Stimulated activated CD4-positive, alpha-beta T cell treated with anti-CD3 and anti-CD28 coated beads, TNF-alpha, amount 100 ng/mL, for 24 hours (primary cell): ENCODE measurements at places on chromosomes 2 and 18.

DNA sequence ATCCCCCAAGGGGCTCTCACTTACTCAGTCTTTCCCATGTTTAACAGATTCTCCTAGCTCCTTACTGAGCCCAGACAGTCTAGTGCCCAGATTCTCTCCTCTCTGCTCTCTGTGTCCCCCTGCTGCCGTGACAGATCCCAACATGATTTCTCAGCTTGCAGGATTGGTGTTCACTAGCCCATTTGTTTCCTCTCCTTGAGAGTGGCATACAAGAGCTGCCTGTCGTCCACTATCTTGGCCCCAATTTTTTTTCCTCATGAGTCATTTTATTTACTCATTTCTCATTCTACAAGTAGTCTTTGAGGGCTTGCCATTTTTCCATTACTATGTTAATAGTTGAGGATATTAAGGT is 199.9 kb upstream of the FN1 start:
- no peak for DNase-seq

- DNase-seq, result no peak
Observed at GRCh38 chr2:128448331-128449225, 129.9 kb upstream of the HS6ST1 start.

DNA sequence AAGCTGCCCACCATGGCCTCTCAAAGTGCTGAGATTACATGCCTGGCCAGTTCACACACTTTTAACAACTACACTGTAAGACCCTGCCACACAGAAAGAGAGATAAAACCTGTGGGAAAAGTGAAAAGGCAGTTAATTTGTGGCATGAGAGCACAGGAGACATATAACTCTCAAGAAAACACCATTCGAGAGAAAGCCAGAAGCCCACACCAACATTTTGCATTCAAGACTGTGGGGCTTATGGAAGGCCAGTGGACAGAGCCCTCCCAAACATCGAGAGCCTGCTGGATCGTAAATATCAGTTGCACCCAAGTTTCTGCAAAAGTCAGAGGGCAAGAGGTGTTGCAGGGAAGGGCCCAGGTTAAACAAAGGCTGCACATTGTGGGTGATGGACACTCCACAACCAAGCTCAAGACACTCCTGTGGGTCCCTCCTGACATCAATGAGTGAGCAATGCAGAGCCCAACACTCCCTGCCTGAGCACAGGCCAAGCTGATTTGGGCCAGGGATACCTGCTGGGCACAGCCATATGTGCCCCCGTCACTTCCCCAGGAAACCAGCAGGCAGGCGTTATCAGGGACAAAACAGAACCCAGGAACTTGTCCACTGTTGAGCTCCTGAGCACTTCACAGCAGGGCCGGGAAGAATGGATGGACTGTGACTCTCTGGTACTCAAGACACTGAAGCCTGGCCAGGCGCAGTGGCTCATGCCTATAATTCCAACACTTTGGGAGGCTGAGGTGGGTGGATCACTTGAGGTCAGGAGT is 114.4 kb downstream of the ZFP36L2 start:
- DNase-seq, result no peak

GRCh38 chr2:31429759-31430438 is 15.4 kb upstream of the XDH start:
- peak; percentile 5 for DNase-seq

DNA sequence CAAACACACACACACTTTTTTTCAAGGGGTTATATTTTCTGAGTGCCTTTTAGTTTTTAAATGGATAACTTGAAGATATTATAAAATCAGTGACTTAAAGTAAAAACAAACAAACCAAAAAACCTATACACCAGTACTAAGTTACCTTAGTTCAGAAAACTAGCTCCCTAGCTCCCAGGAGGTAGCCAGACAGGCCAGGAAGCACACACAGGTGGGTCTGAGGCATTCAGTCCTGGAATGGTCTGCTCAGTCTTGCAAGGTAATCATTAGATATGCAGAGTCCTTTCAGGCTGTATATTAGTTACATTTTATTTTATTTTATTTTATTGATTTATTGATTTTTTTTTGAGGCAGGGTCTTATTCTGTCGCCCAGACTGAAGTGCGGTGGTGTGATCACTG is 10.7 kb upstream of the DYNC2LI1 start:
- DNase-seq, result no peak

GRCh38 chr2:86786001-86786536 is 4.6 kb downstream of the CD8A start:
- no peak for DNase-seq

GRCh38 chr2:51120754-51121280 is 88.9 kb upstream of the NRXN1 start:
- DNase-seq, result no peak

GRCh38 chr18:51051105-51051712 is 21.2 kb downstream of the SMAD4 start:
- DNase-seq, result no peak

DNA sequence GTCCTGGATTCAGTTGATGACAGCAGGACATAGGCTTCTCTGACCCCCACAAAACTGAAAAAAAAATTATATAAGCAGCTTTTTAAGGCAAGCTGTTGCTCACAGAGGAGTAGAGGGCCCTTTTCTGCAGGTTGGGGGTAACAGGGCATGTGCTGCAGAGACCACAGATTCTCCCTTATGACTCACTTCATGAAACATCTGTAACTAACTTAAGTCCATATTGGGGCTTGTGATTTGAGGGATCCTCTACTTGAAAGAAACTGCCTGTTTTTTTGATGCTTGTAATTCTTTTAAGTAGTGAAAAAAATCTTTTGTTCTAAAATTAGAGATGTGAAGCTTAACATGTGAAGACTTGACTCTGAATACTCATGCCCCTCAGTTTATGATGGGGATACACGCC is 33.4 kb downstream of the XRCC5 start:
- no peak for DNase-seq

DNA sequence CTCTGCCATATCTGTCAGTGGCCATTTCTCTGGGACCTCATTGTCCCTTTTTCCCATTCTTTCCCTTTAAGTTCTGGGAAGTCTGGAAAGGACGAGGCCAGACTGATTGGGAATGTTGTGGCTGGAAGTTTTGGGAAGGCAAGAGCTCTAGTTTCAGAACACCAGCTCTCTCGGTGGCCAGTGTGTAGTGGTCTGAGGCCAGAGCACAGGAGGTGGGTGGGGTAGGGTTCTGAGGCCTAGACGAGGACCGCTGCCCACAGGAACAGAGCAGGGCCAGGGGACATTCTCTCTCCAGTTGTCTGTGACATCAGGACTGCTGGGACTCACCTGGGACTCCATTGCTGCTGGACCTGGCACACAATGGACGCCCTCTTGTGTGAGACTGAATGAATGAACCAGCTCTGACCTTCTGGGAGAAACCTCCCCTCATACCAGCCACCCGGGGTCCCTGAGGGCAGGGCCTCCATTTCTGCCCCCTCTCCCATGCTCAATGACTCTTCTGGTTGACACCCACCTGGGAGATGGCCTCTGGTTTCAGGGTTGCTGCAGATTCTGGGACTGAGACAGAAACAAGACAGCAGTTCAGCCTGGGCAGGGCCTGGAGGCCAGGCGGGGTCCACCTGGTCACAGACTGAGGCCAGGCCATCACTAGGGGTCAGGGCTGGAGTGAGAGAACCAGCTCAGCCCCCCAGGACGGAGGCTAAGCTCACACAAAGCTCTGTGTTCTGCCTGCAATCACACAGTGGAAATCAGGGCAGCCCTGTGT is 8.4 kb upstream of the NPPC start:
- DNase-seq, result no peak

GRCh38 chr2:186879312-186879711 is 30.3 kb upstream of the ZSWIM2 start:
- DNase-seq, result no peak

- DNase-seq, result no peak
Observed at GRCh38 chr2:20067992-20068584, 16.7 kb upstream of the LAPTM4A start.

DNA sequence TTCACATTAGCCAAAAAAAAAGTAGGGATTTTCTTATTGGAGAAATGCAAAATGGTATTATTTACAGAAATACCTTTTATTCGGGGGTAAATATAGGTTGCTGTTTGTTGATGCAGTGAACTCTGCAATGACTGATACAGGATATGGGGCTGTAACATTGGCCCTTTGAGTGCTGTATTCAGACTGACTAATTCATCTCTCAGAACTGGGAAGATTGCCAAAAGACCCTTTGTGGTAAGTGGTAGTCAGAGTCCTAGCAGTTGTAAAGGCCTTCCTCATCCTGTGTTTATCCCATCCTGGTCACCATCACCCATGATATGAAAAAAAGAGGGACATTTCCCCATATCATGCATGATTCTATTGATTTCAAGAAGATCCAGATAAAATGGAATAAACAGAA is 14.0 kb upstream of the DCC start:
- no peak for DNase-seq

- no peak for DNase-seq
Observed at GRCh38 chr2:3805201-3805939, 102.0 kb downstream of the DCDC2C start.

DNA sequence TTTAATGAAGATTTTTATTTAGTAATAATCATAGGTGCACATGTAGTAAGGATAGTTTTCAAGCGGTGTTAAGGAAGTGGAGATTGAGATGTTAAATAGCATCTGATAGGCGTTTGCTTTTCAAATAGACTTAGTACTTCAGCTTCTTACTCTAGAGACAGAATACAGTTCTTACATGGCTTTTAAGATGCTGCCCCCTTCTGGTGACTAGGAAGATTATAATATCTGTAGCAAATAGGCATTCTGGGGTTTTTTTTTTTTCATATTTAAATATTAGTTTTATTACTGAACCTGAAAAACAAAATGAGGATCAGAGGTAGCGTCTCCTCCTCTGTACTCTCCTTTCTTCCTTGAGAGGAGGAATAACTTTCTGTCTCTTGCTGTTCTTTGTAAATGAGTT is 100.2 kb downstream of the AGAP1 start:
- no peak for DNase-seq

DNA sequence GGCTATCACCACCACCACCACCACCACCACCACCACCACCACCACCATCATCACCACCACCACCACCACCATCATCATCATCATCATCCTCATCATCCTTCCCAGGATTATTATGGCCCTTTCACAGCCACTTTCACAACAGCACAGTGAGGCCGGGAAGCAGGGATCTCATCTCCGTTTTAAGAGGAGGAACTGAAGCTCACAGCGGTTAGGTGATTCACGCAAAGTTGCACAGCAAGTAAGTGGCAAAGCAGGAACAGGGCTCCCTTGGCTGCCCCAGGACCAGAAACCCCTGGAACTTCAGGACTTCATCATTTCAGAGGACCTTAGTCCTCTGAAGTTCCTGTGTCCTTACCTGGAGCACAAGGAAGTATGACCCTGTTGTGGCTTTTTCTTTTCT is 26.8 kb downstream of the MRPL35 start:
- no peak for DNase-seq

DNA sequence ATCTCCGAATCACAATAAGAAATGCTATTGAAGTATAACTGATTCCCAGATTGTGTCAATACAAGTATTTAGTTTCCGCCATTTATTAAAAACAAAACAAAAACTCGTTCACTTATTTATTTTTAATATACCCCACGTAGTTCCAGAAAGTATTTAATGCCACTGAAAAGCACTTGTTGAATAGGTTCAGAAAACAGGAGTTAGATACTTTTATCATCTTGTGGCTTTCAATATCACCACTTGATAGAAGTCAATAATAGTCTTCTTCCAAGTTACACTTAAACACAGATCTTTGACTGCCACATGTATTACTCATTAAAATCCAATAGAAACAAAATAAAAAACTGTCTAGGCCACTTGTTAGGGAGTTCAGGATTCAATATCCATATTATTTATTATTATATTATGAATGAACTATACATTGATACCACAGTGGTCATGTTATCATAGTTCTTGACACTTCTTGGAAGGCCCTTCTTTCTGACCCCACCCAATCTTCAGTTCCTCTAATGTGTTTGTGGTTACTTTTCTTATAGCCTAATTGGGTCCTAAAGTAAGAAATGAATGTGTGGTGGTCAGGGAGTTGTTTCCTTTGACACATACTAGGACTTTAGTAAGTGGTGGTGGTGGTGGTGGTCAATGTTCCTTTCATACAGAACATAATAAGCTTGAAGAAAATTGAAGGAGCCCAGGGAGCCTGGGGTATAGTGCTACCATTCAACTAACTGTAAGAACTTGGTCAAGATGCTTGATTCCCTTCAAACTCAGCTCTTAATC is 221.3 kb upstream of the ITGA4 start:
- DNase-seq, result no peak

- DNase-seq, result no peak
Observed at GRCh38 chr2:105166688-105167087, 74.9 kb upstream of the GPR45 start.

DNA sequence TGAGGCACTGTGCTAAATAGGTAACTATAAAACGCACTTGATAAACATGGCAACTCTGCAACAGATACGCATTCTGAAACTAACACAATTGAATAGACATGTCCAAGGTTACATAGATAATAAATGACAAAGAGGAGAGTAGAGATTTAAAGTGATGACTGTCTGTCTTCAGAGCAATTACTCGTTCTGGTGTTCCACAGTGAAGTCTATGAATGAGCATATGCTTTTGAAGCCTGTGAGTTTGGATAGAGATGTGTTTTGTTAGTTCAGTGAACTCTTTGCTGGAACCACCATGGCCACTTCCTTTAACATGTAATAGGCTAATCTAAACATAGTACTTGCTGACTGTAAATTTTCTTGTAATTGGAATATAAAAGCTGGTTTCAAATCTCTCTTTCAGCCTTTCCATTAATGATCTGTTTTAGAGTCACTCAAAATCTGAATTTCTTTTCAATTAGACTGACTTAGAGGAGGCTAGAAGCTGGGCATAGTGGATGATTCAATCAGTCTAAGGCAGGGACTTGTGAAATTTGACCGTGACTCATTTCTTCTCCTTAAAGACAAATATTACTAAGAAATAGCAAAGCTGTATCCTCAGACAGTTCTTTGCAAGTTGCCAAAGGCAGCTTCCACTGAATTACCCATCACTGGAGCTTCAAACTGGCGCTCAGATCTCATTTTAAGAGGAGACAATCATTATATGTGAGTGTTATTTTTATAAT is 1130.1 kb upstream of the CELF4 start:
- no peak for DNase-seq

DNA sequence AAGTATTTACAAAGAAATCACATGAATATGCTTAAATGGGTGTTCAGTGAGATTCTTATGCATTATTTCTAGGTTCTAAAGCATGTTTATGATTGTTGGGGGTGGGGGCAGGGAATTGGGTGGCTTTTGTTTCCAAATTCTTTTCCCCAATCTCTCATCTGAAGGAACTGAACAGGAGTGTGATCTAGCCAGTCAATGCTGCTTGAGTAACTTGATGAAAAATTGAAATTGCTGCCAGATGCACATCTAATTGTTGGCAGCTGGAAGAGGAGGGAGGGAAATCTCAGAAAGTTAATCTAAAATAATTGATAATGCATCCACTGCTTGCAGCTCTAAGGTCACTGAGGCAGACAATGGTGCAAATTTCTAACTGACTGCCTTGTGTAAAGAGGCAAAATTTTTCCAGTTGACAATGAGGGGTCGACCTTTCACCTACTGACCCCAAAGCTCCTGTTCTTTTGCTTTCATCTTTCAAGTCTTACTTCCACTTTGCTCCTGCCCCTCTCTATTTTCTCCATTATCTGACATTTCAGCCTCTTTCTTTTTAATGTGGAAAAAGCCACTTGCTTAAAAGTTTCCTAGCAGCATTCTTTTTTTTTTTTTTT is 53.3 kb downstream of the IRS1 start:
- no peak for DNase-seq

- DNase-seq, result no peak
Observed at GRCh38 chr18:53360501-53361443, 863.7 kb downstream of the MBD2 start.

GRCh38 chr2:208013285-208014178 is 11.8 kb downstream of the PLEKHM3 start:
- no peak for DNase-seq
